Activated T-helper 1 cell treated with anti-CD3 and anti-CD28 coated beads, Interleukin-2, amount 50 U/mL, for 16 hours (primary cell): ENCODE measurements at places on chromosomes 5 and 9.

DNA sequence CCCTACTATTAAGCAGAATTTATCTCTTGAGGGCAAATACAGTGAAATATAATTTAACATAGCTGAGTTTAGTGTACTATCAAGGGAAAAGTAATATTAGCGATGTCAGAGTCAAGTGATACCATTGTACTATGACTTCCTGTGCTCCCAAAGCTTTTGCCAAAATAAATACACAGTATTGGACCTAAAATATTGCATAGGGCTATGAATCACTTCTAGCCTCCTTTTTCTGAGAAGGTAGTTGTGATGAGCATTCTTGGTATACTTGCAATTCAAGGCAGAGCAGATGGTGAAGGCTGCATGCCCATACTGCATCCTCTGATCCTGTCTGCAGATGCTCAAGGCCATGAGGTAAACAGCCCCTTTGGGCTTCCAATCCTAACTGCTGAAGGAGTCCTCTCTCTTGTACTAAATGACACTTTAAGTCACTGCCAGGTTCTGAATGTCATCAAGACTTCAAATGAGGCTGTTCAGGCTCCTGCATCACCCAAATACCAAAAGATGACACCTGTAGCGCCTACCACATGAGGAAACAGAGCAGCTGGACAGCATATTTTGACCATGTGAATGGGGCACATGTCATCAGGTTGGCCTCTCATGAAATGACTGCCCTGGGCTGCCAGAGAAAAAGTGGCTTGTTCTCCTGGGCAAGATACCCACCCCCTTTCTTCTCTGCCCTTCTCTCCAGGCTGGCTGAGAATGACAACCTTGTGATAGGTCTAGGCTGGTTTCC lies 29.7 kb upstream of the PPP2CA start:
- no peak for DNase-seq

GRCh38 chr5:52269401-52269800 lies 518.3 kb upstream of the ITGA1 start:
- no peak for DNase-seq

GRCh38 chr5:157362012-157362411 lies 96.1 kb downstream of the CYFIP2 start:
- no peak for DNase-seq

DNA sequence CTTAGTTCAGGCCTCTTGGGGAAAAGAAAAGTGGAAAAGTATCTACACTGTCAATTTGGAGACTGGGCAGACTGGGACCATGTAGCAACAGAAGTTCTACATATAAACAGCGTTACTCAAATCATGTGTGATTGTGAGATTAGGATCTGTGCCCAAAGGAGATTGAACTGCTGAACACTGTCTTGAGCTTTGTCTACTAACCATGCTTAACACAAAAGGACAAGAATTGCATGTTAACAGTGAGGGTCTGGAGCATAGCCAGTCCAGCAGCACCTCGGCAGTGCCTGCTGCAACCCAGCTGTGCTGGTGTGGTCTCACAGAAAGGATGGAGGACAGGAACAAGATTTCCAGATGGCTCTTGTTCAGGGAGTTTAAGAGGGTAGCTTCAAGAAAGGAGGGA lies 5.7 kb downstream of the PAM start:
- DNase-seq, result no peak

DNA sequence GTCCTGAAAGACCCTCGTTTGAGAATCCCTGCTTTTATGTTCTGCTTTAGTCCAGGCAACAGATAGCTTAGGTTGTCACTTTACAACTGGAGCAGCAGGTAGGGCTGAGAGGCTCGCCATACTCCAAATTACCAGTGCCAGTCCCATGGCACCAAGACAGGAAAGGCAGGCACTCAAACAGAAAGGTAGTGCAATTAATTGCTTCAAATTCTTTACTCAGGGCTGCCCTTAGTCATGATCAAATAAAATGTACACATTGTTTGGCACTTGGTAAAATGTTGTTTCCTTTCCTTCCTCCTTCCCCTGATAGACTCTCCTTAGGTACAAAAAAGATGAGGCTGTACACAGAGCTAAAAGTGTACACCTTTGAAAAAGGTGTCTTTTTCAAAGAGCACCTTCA lies 115.8 kb upstream of the CCDC152 start:
- no peak for DNase-seq

- DNase-seq, result no peak
Observed at GRCh38 chr5:14164164-14165163, 21.3 kb downstream of the TRIO start.

DNA sequence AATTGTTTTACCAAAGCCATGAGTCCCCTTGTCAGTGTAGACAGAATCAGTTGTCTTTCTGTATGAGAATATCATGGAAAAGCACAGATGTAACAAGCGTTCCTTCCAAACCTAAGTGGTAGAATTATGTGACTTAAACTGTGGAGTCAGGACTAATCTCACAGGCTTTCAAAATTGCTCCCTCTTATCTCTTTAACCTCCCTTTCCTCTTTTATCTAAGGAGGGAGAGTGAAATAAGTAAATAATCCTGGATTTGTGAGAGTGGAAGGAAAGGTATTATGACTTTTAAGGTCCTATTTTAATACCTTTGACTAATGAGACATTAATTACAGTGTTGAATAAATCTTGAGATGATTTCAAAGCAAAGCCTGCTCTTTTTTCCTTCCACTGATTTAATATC lies 52.4 kb upstream of the LIFR start:
- DNase-seq, result no peak

DNA sequence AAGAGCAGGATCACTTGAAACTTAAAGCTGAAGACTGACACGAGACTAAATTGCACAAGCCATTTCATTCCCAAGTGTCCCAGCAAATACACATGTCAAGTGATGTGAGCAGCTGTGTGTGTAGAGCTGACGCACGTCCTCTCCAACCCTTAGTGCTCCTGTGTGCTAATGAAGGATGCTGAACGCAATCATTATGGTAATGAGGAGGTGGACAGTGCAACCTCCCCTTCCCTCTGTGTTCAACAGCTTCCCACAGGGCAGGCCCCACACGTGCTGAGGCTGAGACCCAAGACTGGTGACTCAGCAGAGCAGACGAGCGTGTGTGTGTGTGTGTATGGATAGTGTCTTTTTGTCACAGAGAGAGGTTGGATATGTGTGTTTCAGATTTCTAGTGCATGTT lies 702.1 kb downstream of the SEMA5A start:
- no peak for DNase-seq

GRCh38 chr5:138725153-138725817 lies 27.9 kb upstream of the CTNNA1 start:
- DNase-seq, result no peak

DNA sequence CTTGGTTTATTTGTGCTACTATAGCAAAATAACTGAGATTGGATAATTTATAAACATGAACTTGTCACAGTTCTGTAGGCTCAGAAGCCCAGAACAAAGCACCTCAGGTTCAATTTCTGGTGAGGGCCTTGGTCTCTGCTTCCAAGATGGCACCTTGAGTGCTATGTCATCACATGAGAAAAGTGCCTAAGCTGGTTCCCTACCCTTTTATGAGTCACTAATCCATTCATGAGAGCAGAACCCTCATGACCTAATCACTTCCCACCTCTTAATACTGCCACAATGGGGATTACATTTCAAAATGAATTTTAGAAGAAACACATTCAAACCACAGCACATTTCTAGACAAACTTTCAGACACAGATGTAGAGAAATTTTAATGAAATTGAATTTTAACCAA lies 98.2 kb upstream of the PRSS3 start:
- DNase-seq, result no peak

GRCh38 chr5:32687499-32687831 lies 23.7 kb upstream of the NPR3 start:
- DNase-seq, result no peak

DNA sequence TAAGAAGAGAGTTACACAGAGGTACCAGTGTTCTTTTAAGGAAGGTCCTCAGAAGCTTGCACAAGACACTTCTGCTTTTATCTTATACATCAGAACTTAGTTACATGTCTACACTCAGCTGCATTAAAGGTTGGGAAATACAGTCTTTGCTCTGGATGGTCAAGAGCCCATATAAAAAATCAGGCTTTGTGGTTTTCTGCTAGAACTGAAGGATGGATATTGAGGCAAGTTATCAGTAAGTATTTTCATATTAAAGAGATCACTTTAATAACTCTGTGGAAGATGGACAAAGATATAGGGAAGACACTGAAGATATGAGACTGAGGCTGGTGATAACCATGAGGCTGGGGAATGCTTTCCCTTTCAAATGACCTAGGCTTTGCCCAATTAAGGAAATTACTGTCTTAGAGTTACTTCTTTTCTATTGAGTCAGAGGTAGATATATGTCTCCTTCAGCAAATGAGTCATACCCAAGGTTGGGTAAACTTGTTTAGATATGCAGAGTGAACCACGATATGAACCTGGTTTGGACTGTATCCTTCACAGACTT lies 87.0 kb upstream of the TNC start:
- no peak for DNase-seq

GRCh38 chr9:37801287-37801850 lies 772 bp downstream of the DCAF10 start:
- no peak for DNase-seq

- no peak for DNase-seq
Observed at GRCh38 chr5:65078331-65078730, 309.6 kb downstream of the CWC27 start.

GRCh38 chr9:98712987-98713386 lies 4.3 kb upstream of the GABBR2 start:
- DNase-seq, result no peak
